ENCODE measurements at places on chromosomes 2 and 18.

- DNase-seq: no peak
Measured at GRCh38 chr18:64438178-64438577, 289.3 kb upstream of the LINC00305 start.

- DNase-seq: no peak
Measured at GRCh38 chr2:143140864-143141661, 11.8 kb downstream of the ARHGAP15 start.

GRCh38 chr18:3217948-3218647, 1.7 kb downstream of the MYOM1 start:
- DNase-seq: no peak

GRCh38 chr2:7595206-7595605, 678.0 kb downstream of the RNF144A start:
- DNase-seq: no peak

GRCh38 chr2:142139384-142139783, 8.6 kb upstream of the LRP1B start:
- DNase-seq: no peak

DNA sequence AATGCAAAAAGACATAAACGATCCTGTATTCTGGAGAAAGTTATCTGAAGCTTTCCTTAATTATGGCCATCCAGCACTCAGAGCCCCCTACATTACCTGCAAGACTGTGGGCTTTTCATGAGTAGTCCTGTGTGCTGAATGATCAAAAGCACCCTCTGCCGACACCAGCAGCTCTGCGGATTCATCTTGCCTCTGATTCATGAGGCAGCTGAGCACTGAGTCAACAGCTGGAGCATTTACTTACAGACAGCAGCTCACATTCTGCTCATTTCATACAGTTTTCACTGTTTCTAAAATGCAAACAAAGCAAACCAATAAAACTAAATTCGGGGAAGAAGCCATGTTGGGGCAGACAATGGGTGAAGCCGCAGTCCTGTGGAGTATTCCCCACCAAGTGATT, 886.5 kb downstream of the CNTNAP5 start:
- DNase-seq: no peak
